ENCODE measurements at places on chromosomes 2 and 18. TPM values are rescaled to one million over a fixed set of nuclear protein-coding genes. Genes with fewer than 3 reads are reported as not detected.
A peak's percentile ranks its signal among the peaks of the same experiment; 100 is the strongest.

GRCh38 chr2:263774-264492 is at the start of gene SH3YL1:
TSS of gene SH3YL1 (minus strand) at chr2:264032. CDS start at chr2:263984, 48 bp downstream.
- peak; percentile 40 for DNase-seq

GRCh38 chr2:191666226-191666625 is 11.7 kb upstream of the NABP1 start:
- DNase-seq, result no peak

- DNase-seq, result no peak
These were observed 383.7 kb upstream of the SLC14A2 start for GRCh38 chr18:45231617-45232016.

DNA sequence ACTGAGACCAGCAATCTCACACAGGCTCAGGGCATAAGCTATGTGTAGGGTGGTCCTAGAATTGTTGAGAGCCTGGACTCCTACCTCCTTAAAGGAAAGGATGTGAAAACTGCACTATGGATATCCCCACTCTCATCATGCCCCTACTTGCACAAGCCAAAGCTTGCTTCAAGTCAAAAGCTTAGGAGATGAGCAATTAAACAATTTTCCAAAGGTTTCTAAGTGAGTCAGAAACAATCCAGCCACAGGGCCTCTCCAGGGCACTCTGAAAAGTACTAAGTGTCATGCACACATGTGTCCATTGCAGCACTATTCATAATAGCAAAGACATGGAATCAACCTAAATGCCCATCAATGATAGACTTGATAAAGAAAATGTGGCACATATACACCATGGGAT is 215.4 kb downstream of the AFF3 start:
- no peak for DNase-seq

GRCh38 chr18:44779753-44780292 is 99.1 kb downstream of the SETBP1 start:
- no peak for DNase-seq

GRCh38 chr2:181683518-181684453 is 3.5 kb upstream of the NEUROD1 start:
- DNase-seq, result peak; percentile 66

- no peak for DNase-seq
These were observed 282.1 kb downstream of the ZNF516 start for GRCh38 chr18:76212960-76213359.

- no peak for DNase-seq
These were observed 78.2 kb downstream of the BCL11A start for GRCh38 chr2:60475123-60475830.

GRCh38 chr2:224381521-224382279 is 20.2 kb downstream of the FAM124B start:
- DNase-seq, result no peak

- DNase-seq, result no peak
These were observed 6.8 kb downstream of the SCTR start for GRCh38 chr2:119517433-119517832.

- DNase-seq, result no peak
These were observed 26.8 kb downstream of the TUBB6 start for GRCh38 chr18:12334863-12335262.

DNA sequence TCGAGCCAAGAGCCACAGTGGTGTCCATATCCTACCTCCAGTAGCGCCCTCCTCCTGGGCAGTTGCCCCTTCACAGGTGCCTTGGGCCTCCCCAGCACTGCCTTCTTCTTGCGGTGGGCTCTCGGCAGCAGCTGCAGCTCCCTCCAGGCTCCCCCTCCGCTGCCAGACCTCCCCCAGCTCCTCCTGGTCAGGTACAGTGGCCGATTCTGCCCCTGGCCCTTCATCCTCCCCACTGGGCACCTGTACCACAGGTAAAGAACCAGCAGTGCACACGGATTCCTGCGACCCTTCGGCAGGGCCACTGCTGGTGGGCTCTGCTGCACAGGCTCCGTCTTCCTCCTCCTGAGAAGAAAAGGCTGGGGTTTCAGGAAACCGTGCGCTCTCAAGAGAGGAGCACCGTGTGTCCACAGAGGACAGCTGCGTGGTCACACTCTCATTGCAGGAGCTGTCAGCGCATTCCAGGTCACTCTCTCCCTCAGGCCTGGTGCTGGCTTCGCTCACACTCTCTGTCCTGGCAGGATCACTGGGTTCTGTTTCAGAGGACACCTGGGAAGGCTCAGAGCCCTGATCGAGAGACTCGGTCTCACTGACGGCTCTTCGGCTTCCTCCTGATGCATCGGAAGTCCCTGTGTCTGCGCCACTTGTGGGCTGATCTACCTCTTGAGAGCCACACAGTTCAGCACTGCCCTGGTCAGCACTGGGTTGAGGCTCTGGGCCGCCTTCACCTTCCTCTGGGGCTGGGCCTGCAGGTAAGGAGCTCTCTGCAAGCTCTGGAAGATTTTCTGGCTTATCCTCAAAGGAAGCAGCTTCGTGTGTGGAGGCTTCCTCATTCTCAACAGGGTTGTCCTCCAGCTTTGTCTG is 147.4 kb upstream of the STK17B start:
- no peak for DNase-seq

The VWC2L gene
- 4.3 TPM for total RNA-seq

The PLGLB1 gene
- total RNA-seq, result 13.8 TPM

The ALLC gene
- not detected for total RNA-seq

The FBXO48 gene
- total RNA-seq, result 1.5 TPM

The PLCL1 gene
- 13.0 TPM for total RNA-seq

The SERPINB11 gene
- not detected for total RNA-seq

The RIT2 gene
- 9.5 TPM for total RNA-seq

Data from cerebellum (tissue), 4 donors.